SW 1271 (cell line): ENCODE measurements at places on chromosomes 4 and X.

GRCh38 chr4:153233761-153234371, 29.6 kb downstream of the TRIM2 start:
- DNase-seq: peak; percentile 60

GRCh38 chrX:35826503-35826902, 28.4 kb downstream of the MAGEB16 start:
- DNase-seq: no peak

DNA sequence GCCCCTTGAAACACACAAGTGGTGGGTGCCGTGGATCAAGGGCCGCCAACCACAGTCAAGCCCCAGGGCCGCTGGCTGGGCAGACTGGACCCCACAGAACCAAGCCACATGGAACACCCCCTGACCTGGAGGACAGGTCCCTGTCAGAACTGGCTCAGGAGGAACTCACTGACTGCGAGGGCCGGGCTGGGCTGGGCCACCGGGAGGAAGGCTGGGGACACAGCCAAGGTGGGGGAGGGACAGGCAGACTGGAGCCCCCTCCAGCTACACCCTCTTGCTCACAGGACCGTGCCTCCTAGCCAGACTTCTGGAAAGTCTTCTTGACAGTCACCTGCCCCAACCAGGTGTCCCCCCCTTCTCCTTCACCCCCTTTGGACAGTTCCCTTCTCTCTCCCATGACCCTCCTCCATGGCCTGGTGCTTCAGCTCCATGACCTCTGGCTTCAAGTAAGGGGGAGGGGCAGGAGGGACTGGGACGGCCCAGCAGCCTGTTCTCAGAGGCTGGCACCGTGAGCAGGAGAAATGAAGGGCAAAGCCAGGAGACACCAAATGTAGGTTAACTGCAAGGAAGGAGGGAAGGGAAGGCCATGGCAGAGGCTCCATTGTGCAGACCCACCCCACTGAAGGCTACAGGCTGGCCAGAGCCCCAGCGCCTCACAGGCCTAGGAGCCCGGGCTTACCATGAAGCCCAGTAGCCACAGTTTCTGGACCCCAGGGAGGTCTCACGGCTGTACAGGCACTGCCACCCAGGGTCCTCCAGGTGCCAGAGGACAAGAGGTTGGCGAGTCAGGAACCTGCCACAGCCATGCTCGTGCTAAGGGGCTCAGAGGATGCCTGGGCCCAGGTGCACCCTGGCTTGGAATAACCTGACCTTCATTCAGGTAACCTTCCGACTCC, 22.6 kb upstream of the DUSP9 start:
- DNase-seq: no peak

- no peak for DNase-seq
These were observed 51.3 kb downstream of the FNIP2 start for GRCh38 chr4:158819942-158820786.

DNA sequence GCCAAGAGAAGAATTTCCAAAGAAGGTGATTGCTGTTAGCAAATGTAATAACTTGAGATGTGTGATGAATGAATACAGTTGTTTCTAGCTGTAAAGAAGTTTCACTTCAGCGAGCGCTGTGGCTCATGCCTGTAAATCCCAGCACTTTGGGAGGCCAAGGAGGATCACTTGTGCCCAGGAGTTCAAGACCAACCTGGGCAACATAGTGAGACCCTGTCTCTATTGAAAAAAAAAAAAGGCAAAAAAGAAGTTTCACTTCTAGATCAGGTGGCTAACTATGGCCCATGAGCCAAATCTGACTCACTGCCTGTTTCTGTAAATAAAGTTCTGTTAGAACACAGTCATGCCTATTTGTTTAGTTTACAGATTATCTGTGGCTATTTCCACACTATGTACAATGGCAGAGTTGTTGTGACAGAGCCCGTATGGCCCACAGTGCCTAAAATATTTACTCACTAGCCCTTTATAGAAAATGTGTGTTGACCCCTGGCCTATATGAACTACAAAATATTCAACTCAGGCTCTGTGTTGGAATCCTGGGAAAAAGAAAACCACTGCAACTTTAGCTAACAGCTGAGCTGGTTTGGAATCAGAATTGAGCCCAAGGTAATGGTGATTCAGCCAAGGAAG, 54.1 kb upstream of the PRPS1 start:
- DNase-seq: no peak

GRCh38 chr4:74307170-74307569, 1.1 kb upstream of the EPGN start:
- no peak for DNase-seq
